ENCODE measurements at places on chromosomes 2 and 18. TPM values are rescaled to one million over a fixed set of nuclear protein-coding genes. Genes with fewer than 3 reads are reported as not detected.

DNA sequence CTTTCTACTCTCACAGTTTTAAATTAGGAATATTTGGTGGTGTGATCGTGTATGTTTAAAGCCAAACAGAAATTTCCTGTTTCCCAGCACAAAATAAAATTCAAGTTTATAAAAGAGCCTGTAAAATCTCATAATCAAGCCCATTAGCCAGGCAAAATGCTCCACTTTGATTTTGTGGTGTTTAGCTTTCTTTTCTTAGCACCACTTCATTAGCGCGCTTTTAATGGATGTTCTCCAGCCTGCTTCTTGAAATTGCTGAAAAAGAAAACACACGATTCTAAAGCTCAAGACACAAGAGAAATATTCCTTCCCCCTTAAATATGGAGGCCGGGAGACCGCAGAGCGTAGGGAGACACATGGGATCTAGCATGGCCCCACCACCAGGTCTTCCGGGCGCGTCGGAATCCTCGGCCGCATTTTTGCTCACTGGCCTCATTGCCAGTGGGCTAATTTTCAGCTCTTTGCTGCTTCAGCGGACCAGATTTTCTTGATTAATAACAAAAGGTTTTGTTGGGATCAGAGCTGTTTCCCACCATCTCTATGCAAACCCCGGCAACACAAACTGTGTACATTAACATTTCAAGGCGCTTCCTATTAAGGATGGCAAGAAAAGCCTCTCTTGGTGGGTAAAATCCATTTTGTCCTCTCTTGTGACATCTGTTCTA, 40.4 kb upstream of the ID2 start:
- DNase-seq: no peak

DNA sequence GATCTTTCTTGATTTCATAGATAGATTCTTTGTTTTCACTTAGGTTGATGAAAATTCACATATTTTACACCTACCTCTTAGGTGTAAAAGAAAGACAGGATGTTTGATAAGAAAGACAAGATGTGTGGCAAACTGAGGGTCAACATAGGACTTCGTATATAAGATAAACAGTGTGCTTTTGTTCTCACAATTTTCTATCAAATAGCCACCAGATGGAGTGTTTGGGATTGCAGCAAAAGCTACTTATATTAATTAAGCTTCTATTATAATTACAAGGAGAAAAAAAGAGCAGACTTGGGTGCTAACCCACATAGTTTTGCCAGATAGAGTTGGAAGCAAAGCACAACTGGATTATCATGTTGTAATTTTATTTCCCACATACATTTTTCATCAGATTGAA, 232.9 kb downstream of the CDH7 start:
- no peak for DNase-seq

DNA sequence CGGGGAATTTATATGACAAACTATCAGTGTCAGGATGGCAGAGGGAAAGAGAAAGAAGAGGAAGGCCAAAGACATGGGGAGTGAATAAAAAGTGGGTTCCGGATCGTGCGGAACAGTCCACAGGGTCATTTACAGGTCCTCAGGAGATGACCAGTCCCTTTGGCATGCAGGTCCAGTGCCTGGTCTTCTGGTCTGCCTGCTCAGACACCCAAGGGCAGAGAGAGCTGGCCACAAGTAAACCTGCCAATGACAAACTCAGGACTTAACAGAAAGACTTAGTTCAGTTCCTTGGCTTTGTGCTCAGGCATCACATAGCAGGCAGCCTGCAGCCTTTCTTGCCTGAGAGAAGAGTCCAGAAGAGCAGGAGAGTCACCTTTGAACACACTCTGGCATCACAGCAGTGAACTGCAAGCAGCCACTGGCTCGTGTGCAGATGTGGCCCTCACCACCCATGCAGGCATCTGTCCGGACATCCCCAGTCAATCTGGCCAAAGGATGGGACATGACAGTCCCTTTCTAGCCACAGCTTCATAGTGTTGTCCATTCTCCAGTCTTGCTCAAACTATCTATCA, 14.0 kb downstream of the TMEM127 start:
- DNase-seq: peak; percentile 81

- peak; percentile 65 for DNase-seq
These were observed 151.4 kb downstream of the HNMT start for GRCh38 chr2:138115666-138116065.

DNA sequence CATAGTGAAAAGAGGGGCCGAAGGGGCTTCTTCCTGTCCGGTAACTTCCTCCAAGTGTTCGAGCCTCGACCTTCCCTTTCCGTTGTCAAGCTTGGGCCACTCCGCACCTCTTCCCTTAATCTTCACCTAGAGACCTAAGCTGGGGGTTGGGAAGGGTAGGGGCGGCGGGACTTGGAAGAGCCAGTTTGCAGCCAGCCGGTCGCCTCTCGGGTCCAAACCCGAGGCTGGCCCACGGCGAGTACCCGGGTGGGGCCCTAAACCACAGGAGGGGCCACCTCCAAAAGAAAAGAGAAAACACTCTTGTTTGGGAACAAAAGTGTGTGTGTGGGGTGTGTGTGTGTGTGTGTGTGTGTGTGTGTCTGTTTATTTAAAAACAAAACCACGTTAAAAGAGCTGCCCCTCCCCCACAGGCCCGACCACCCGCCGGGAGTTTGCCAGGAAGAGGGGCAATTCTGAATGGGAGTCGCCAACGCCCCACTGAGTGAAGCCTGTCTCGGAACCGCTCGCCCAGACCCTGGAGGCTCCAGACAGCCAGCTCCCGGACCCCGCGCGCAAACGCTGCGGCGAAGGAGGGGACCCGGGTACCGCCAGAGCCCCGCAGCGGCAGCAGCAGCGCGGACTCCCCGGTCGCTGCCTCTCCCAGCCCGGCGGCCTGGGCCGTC, 488 bp upstream of the RHOB start:
- no peak for DNase-seq

GRCh38 chr2:60957643-60958042, 59.9 kb upstream of the PEX13 start:
- peak; percentile 89 for DNase-seq

DNA sequence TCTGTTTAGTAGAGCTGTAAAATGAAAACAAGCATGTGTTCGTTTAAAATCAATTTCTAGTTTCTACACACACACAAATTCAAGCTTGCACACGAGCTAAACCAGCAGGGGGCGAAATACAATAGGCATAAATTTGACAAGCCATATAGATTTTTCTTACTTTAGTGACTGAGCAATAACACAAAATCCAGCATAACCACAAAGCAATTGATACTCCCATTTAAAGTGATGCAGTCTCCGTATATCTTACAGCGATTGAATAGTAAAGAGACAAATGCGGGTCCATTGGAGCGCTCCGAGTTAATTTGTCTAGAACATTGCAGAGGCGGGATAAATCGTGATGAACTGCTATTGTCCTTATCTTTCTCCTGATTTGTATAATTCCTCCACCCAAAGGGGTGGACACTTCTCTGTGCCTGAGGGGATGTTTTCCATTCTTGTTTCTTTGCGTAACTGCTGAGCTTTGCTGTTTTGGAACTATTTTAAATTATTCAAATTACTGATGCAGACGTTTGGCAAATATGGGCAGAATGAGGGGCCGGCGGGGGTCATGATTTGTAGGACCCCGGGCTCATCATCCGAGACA, 1.2 kb upstream of the AFTPH start:
- peak; percentile 76 for DNase-seq

DNA sequence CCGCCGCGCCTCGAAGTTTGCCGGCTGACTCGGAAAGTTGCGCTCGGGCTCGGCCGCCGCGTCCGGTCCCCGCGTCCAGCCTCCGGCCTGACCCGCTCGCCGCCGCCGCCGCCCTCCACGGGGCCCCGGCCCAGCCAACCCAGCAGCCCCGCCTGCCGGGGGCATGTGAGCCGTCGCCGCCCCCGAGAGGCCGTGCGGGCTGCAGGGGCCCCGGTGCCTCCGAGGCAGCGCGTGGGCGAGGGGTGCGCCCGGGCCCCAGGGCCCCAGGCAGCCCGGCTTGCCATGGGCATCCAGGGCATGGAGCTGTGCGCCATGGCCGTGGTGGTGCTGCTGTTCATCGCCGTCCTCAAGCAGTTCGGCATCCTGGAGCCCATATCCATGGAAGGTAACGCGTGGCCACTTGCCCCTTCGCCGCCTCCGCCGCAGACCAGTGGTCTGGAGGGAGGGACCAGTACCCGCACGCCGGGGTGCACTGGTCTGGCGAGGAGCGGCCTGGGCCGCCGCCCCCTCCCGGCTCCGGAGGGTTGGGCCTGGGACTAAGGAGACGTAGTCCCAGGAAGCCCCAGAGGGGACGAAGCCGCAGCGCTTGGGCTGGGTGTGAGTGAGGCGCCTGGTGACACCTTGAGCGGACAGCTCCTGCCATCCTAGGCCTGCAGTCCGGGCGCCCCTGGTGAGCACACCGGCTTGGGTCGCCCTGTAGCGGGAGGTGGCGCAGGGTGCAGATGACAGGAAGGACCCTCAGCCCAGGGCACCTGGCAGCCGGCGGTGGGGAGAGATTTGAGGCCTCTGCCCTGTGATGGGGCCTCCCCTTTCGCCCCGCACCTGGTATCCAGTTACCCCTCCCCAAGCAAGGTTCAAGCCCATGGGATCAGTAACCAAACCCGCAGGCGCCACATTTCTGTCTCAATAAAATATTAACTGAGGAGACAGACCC, 49.9 kb downstream of the KCNIP3 start:
- no peak for DNase-seq

- DNase-seq: peak; percentile 96
These were observed 60.9 kb upstream of the MMADHC start for GRCh38 chr2:149648282-149649030.

GRCh38 chr2:196286821-196287220, 115.4 kb upstream of the STK17B start:
- DNase-seq: no peak

GRCh38 chr2:100446696-100447095, 23.6 kb upstream of the NMS start:
- peak; percentile 1 for DNase-seq

GRCh38 chr18:23158058-23158457, 22.8 kb downstream of the CABLES1 start:
- no peak for DNase-seq

DNA sequence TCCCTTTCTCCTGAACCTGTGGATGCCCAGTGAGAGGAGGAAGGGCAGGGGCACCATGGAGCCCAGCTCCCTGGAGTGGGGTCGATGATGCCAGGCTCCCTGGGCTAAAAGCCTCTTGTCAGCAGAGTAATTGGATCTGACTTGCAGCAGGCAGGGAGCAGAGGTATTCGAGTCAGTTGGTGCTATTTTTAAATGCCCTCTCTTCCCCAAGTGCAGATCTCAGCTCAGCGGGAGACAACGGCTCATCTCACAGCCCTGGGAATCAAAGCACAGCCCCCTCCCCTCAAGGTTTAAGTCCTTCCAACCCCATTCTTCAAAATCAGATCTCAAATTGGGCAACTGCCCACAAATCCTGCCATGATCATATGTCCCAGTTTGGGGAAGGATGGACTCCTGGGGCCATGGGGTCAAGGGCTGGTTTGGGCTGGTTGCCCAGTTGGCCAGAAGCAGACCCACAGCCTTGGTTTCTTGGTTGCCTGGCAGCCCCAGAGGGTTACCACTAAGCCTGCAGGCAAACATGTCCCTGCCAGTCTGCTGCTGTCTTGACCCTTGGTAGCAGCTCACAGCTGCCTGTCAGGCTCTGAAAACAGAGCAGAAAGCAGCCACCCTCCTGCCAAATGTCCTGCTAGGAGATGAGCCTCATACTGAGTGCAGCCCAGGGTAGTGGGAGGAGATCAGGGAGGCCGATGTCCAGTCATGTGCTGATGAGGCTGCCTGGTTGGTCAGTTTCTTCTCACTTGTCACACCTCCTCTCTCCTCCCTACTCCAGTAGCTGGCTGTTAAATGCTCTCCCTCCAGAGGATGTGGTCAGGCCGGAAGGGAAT, 244.9 kb downstream of the LOXHD1 start:
- peak; percentile 18 for DNase-seq

- no peak for DNase-seq
These were observed 99.0 kb upstream of the CHAC2 start for GRCh38 chr2:53668624-53669026.

GRCh38 chr18:59005262-59005661, 134.4 kb upstream of the SEC11C start:
- no peak for DNase-seq

- DNase-seq: no peak
These were observed 168.7 kb downstream of the NRXN1 start for GRCh38 chr2:50863218-50863617.

DNA sequence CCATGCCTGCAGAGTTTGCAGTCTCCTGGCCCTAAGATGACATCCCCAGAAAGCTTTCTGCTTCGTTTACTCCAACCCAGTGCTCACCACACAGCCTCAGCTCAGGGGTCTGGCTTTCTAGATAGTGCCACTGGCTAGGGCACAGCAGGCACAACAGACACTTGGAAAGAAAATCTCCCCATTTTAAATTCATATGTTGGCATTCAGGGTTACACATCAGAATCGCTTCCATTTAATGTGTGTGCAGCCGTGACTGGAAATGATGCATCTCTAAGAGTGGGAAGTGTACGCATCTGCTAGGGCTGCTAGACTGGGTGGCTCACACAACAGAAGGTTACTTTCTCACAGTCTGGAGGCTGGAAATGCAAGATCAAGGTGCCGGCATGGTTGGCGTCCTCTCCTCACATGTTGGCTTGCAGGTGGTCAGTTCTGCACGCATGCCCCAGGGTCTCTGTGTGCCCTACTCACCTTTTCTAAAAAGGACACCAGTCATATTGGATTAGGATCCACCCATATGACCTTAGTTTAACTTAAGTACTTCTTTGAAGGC, 329.4 kb upstream of the RAB12 start:
- no peak for DNase-seq

DNA sequence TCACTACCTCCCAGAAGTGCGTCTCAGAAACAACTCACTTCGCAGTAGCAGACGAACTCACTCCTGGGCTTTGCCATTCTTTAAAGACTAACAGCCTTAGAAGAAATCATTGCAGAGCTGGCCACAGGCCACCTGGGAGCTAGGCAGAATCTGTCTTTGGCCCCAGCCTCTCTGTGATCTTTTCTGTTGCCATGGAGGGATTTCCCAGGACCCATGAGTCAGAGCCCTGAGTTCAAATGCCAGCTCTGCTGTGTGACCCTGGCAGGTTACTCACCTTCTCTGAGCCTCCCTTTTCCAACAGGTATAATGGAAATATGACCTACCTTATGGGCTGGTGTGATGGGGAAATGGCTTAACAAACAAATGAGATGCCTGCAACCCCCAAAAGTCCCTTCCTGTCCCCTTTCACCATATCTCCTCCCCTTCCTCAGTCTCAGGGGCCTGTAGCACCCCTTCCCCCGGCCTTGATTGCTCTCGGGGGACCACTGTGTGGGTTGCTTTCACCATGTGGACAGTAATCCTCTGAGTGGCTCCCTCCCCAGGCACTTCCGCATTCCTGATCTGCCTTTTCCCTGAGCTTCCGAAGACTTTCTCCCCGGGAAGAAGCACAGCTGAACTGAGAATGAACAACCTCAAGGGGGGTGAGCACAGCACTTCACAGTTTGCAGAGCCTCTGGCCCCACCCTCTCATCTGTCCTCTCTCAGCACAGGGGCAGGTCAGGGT, 34.0 kb upstream of the SLC66A3 start:
- DNase-seq: no peak

- no peak for DNase-seq
These were observed 211.4 kb upstream of the SALL3 start for GRCh38 chr18:78768221-78768620.

GRCh38 chr2:36411962-36412444, 56.4 kb downstream of the CRIM1 start:
- no peak for DNase-seq

Gene MAP3K19
- polyA plus RNA-seq: not detected

Gene CRYGD
- polyA plus RNA-seq: not detected

Gene FLACC1
- 0.12 TPM for polyA plus RNA-seq

Gene SLC4A3
- 11.2 TPM for polyA plus RNA-seq

Gene DNER
- polyA plus RNA-seq: 5.7 TPM

Gene LIMS3
- polyA plus RNA-seq: 0.43 TPM
